ENCODE measurements at places on chromosomes 3 and 15.

GRCh38 chr15:70508561-70509281 is 254.6 kb downstream of the UACA start:
- no peak for DNase-seq

- no peak for DNase-seq
These were observed 26.5 kb downstream of the LYSMD4 start for GRCh38 chr15:99706557-99707303.

- no peak for DNase-seq
These were observed 1.6 kb upstream of the SIN3A start for GRCh38 chr15:75452865-75453702.

DNA sequence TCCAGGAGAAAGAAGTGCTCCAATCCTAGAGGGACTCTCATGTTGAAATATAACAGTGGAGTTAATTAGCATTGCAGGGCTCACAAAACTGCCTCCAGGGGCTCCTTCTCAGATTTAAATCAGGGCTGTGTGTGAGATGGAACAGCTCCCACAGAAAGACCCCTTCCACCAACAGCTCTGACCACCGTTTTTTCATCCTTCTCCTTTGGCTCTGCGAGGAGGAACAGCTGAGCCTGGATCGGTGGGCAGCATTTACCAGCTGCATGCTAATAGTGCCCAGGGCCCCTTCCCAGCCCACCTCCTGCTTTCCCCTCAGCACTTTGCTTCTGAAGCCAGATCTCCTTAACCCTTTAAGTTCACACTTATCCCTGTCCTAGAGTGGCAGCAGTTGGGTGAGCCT is 119.2 kb upstream of the UBE2E1 start:
- DNase-seq, result no peak

GRCh38 chr3:120416868-120417267 is 33.9 kb downstream of the FSTL1 start:
- peak; percentile 65 for DNase-seq

GRCh38 chr15:99651023-99651807 is 82.0 kb downstream of the LYSMD4 start:
- no peak for DNase-seq

GRCh38 chr3:157335233-157336076 is 101.2 kb upstream of the PTX3 start:
- DNase-seq, result peak; percentile 20

GRCh38 chr3:11445883-11446282 is 173.7 kb downstream of the ATG7 start:
- DNase-seq, result no peak

- DNase-seq, result no peak
These were observed 237.4 kb downstream of the MFSD1 start for GRCh38 chr3:159039286-159039685.

- DNase-seq, result no peak
These were observed 134.8 kb downstream of the ASB7 start for GRCh38 chr15:100737214-100737613.

GRCh38 chr15:72319360-72319984 is 485 bp downstream of the CELF6 start:
- DNase-seq, result no peak

- no peak for DNase-seq
These were observed 517.2 kb downstream of the SHQ1 start for GRCh38 chr3:72331076-72331475.

- DNase-seq, result no peak
These were observed 162.3 kb downstream of the TBL1XR1 start for GRCh38 chr3:177034832-177035475.

DNA sequence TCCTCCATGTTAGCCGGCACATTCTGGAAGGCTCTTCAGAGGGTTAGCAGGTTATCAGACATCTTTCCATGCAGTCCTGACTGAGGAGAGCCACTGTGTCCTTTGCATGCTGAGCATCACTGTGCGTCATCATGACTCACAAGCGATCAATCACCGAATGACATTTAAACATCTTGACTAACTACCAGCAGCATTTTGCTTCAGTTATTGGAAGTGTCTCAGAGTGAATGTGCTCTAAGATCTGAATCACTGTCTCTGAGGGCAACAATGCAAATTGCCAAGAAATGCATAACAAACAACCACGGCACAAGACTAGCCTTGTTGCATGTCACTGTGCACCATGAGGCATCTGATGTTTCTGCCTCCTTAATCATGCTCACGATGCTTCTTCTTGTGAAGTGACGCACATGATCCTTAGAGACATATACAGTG is 18.3 kb upstream of the ATP8B4 start:
- no peak for DNase-seq

- DNase-seq, result no peak
These were observed 36.9 kb downstream of the RFTN1 start for GRCh38 chr3:16476636-16477035.

DNA sequence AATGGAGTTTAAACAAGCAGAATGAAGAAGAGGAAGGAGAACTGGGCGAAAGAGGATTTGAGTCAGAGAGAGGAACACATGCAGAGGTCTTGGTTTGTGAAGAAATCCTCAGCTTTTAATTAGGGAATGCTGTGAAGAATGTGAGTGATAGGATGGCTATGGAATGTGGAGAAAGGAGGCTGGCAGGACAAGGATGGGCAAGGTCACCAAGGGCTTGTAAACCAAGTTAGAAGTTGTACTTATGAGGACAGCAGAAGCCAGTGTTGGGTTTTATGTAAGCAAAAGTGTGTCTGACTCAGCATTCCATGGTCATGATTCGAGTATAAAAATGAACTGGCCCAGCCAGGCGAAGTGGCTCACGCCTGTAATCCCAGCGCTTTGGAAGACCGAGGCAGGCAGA is 60.0 kb upstream of the IL12A start:
- no peak for DNase-seq

- DNase-seq, result no peak
These were observed 50.3 kb downstream of the LSM3 start for GRCh38 chr3:14228681-14229470.

GRCh38 chr3:138361561-138361971 is 13.2 kb downstream of the MRAS start:
- DNase-seq, result no peak

GRCh38 chr3:64176461-64176996 is 48.7 kb downstream of the PRICKLE2 start:
- DNase-seq, result no peak

DNA sequence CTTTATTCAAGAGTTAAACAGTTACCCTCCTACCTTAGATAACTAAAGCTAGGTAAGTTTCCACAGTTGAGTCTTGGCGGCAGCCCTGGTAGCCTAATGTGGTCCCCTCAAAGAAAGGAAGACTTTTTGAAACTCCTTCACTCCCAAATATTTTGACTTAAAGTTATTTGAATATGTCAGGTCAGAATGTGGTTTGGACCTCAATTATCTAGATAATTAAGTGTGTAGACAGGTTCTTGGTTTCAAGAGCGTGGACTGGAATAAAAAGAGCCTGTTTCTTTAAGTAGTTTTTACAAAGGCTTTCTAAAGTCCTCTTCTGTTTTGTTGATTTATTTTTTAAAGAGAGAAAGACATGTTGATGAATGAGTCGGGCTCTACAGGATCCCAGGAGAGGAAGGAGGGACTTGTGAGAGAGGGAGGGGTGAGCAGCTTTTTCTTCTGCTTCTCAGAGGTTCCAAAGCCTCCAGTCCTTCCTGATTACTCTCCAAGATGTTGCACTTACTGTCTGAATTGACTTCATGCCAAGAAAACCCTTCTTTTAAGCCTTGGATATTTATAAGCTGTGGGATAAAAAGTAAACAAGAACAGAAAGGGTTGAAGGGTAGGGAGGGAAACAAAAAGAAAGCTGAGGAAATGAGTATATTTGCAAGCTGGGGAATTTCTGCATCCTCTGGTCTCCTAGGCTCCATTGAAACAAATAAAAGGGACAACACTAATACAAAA is 457.4 kb downstream of the IGSF11 start:
- DNase-seq, result no peak

DNA sequence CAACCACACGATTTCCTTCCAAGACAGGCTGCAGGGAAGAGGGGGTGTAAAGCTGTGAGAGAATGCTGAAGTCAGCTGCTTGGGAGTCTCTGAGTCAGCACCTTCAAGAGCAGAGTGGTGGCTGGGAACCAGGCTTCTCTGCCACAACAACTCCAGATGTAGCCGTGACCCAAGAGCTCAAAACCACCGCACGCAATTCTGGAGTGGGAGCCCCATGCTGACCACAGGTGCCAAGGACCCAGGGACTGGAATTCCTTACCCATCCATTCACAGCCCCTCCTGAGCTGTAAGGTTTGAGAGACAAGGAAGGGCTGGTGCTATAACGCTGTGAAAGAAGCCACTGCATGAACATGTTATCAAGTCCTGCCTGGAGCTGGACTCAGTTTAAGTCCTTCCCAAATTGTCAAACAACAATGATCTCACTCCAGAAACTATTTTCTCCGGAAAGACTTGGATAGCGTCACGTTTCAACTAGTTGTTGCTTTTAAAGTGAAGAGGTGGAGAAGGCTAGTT is 61.4 kb downstream of the UMPS start:
- DNase-seq, result peak; percentile 28

- no peak for DNase-seq
These were observed 1.6 kb downstream of the OR4F6 start for GRCh38 chr15:101804941-101805340.

DNA sequence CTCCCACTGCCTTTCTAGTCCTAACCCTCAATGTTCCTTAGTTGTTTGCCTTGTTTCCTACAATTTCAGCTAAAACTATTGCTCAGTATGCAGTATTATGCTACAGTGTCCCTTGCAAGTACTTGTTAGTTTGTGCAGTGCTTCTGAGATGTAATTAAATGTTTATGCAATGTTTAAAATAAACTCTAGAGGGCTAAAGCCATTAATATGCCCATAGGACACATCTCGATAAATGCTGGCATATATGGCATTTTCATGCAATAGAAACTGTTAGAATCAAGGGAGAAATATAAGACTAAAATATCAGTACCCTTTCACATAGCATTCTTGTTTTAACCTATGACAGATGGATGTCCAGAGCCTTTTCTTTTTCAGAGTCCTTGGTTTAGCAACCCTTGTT is 59.8 kb upstream of the ACKR4 start:
- DNase-seq, result no peak

- DNase-seq, result no peak
These were observed 101.9 kb upstream of the SLCO3A1 start for GRCh38 chr15:91751611-91752010.

DNA sequence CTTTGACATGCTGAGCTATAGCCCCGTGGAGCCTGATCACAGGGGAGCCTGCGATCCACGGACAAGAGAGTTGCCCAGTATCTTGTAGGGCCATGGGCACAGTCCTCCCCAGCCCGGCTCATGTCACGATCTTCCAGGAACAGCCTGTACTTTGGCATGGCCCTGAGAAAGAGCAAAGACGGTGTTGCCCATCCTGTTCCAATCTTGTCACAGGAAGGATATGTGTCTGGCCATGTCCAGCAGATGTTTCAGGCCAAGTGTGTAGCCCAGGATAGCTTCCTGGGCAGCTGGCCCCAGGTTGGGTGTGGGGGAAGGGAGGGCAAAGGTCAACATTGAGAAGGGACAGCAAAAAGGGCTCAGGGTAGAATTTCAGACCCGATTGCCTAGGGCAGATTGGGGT is 17.0 kb upstream of the RPL29 start:
- no peak for DNase-seq

DNA sequence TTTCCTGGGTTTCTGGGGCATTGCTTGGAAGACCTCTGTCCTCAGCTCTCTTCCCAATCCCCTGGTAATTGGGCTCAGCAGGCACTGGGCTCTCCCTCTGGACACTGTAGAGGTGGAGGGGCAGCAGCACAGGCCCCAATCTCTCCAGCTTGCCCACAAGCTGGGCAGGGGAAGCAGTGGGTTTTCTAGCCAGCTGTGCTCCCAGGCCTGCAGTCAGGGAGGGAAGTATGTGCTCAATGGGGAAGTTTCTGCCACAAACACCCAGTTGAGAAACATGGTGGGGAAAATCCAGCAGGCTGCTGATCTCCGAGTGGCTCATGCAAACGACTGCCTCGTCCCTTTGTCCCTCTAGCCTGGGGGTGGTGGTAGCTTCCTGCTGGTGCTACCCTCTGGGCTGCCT is 12.8 kb upstream of the RFT1 start:
- no peak for DNase-seq

GRCh38 chr3:18752273-18752934 is 327.3 kb upstream of the SATB1 start:
- no peak for DNase-seq

GRCh38 chr3:48617559-48617958 is 4.0 kb downstream of the TMEM89 start:
- no peak for DNase-seq

- DNase-seq, result no peak
These were observed 363.6 kb downstream of the MECOM start for GRCh38 chr3:169299889-169300288.

DNA sequence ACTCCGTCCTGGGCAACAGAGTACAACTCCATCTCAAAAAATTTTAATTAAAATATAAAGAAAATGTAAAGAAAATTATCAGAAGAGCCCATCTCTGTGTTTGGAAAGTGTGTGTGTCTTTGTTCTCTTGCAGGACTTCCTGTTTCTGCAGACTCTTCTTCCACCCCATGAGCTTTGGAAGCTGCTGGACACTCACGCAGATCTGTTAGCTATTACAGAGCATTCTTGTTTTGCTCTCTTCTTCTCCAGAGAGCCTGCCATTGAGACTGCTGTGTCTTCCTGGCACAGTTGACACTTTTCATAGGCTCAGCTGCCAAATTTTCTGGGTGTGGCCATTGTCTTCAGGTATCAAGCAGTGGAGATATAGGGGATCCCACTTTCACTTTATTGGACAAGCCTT is 6.0 kb upstream of the CCR8 start:
- no peak for DNase-seq

DNA sequence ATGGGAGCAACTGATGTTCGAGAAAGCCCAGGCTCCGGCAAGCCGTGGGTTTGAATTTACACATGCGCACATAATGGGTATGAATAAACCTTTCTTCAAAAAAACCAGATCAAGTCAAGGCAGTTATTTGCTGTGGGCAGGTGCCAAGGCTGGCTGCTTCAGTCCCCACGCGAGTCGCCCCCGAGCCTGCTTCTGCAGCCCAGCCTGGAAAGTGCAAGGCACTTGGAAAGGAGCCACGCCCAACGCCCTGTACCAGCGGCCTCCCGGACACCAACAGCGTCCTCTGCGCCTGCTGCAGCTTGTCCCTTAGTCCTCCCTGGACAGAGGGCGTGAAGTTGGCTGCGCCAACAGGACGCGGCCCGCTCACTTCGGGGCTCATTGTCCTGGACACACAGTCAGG is 68.9 kb downstream of the KLF15 start:
- no peak for DNase-seq

DNA sequence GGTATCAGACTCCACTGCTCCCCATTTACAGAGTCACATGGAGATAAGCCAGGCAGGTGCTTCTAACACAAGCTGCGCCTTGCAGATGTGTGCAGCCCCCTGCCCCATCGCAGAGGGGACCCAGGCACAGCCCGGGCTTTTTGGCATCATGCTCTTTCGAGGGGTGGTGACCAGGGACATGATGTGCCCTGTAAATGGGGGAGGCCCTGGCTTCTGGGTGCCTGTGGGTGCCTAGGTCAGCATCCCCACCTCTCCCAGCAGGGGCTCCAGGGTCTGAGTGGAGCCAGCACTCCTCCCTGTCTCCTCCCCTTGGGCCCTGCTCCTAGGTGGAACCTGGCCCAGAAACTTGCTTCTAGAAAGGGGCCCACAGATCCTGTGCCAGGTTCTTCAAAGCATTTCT is 15.2 kb downstream of the TRPM1 start:
- no peak for DNase-seq
